ENCODE measurements at places on chromosomes 3 and 15.

GRCh38 chr15:91853948-91854638, 585 bp downstream of the SLCO3A1 start:
- DNase-seq = peak; percentile 39

DNA sequence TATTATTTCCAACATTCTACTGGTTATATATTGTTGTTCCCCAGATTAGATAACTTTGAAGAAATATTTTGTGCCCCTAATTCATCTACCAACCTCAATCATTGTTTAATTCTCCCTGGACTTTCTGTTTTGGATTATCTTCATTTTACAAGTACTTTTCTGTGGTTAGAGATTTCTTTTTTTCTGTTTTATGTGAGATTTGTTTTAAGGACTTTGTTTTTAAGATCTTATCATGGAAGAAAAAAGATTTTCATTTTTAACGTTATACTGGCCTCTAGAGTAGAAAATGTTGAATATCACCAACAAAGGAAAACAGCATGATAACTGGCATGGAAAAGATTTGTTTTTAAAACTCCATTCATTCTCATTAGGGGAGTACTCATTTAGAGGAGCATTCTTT, 210.9 kb upstream of the KCNMB2 start:
- no peak for DNase-seq

GRCh38 chr3:45575386-45575923, 19.1 kb upstream of the LIMD1 start:
- DNase-seq = no peak

- no peak for DNase-seq
Measured at GRCh38 chr15:92076541-92076940, 223.0 kb downstream of the SLCO3A1 start.

- no peak for DNase-seq
Measured at GRCh38 chr15:87577336-87577735, 679.2 kb downstream of the NTRK3 start.

GRCh38 chr3:173287361-173287760, 110.2 kb upstream of the NLGN1 start:
- no peak for DNase-seq

- no peak for DNase-seq
Measured at GRCh38 chr15:81433462-81433861, 59.4 kb upstream of the TMC3 start.

- DNase-seq = no peak
Measured at GRCh38 chr15:33200903-33201302, 6.4 kb upstream of the FMN1 start.

GRCh38 chr3:131612745-131613144, 110.0 kb upstream of the MRPL3 start:
- no peak for DNase-seq

DNA sequence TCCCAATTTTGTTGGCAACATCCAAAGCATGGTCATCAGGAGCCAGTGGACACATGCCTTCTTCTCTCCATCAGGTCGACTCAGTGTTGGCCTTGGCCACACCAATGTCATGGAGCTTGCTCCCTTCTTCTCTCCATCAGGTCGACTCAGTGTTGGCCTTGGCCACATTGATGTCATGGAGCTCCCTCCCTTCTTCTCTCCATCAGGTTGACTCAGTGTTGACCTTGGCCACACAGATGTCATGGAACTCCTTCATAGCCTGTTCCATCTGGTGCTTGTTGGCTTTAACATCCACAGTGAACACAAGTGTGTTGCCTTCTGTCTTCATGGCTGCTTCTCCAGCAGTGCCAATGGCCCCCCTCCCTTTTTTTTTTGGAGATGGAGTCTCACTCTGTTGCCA, 70.2 kb downstream of the TMEM44 start:
- no peak for DNase-seq

DNA sequence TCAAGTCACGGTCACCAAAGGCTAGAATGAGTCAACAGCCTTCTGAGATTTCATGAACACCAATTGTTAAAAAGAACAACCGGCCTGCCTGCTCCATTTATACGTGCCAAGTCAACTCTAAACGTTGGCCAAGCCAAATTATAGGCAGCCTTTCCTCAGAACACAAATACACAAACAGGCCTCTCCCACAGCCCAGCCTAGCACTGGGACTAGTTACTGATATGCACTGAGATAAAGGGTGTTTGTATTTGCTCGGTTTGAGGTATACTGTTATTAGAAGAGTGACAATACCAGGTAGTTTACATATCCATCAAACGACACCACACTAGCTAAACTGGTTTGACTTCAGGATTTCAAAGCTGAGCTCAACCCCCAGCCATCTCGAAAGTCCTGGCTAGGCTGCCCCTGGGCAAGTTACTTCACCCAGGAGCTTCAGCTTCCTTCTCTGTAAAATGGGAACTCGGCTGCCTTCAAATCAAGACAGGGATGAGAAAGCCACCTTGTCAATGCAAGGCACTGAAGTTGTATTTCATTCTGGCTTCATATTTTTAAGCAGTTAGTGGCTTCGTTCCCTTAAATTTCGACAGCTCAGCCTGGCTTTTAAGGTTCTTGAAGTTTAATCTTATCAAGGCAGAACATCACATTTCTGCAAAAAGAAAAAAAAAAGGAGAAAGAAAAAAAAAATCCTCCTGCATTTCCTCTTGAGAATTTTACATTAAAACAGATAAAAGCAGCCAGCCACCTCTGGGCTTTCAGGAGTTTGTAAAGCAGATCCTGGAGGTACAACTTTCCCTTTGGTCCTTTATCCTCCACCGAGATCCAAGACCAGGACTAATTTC, 4.0 kb downstream of the TLE3 start:
- no peak for DNase-seq

- DNase-seq = no peak
Measured at GRCh38 chr3:171829841-171830517, 13.2 kb upstream of the TMEM212 start.

- DNase-seq = no peak
Measured at GRCh38 chr3:197750858-197751737, 1.4 kb downstream of the FYTTD1 start.

DNA sequence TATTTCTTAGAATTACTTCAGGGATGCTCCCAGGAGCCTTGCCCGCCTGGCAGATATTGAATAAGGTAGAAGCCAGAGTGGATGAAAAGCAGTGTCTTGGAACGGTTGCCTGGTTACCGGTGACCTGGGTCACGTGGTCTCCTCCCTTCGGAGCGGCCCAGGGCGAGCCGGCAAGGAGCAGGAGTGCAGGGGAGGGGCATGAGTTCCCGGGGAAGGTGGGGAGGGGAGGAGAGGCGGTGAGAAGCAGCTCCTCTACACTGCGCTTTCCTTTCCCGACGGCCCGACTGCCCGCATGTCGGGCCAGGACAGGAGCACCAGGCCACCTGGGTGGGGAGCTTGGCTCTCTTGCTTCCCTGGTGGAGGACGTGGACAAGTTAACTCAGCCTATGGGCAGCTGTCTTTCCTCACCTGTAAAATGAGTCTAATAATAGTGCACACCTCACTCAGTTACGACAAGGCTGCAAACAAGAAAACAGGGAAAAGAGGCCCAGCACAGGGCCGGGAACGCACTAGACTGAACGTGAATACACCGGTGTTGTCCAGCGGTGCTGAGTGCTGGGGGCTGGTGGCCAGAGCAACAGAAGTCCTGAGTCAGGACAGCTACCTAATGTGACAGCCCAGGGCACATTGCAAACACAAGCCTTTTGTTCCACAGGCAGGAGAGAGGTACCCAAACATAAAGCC, 198.3 kb downstream of the ADAMTS9 start:
- no peak for DNase-seq

GRCh38 chr3:174675406-174675805, 183.7 kb upstream of the NAALADL2 start:
- no peak for DNase-seq

DNA sequence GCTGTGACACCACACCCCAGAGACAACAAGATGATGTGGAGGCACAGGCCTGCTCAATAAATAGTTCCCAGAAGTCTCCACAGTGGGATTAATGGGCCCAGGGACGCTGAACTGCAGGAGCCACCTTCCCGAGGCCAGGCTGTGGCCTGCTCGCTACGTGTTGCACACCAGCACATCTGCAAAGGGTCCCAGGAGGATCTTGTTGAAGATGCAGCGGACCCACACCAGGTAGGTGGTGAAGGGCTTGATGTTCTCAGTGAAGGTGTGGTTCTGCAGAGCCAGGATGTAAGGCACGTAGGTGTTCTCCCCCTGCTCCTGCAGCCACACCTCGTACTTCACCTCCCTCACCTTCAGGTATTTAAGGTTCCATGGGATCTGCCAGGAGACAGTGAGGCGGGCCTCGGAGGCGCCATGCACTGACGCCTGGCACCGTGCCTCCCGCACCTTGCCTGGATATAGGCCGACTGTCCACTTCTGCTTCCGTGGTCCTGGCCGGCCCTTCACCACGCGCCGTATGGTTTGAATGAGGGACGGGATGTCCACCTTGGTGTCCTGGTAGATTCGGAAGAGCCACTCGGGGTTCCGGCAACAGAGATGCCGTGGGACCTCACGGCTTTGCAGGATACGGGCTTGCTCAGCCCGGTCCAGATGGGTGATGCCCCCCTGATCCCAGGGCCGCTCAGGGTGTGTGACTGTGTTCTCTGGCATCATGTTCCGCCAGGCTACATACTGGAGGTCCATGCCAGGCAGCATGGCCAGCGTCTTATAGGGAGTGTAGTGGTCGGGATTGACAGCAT, 26.1 kb downstream of the POMGNT2 start:
- no peak for DNase-seq

DNA sequence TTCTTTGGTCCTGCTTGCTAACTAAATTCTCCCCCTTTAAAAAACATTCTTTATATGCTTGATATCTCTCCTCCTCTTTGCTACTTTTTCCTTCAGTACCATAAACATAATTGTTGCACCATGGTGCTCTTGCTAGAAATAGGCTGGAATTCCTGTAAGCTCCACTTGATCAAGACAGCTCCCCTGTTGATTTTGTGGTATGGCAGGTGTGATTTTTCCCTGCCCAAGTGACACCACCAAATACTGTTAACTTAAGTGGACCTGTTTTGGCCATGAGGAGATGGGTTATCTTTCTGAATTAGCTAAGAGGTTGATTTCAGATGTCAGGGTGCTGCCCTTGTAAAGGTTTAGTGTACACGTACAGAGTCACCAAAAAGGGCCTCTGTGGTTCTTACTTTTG, 205.3 kb downstream of the CDIN1 start:
- DNase-seq = no peak

- no peak for DNase-seq
Measured at GRCh38 chr3:113105966-113106660, 105.2 kb upstream of the BOC start.

DNA sequence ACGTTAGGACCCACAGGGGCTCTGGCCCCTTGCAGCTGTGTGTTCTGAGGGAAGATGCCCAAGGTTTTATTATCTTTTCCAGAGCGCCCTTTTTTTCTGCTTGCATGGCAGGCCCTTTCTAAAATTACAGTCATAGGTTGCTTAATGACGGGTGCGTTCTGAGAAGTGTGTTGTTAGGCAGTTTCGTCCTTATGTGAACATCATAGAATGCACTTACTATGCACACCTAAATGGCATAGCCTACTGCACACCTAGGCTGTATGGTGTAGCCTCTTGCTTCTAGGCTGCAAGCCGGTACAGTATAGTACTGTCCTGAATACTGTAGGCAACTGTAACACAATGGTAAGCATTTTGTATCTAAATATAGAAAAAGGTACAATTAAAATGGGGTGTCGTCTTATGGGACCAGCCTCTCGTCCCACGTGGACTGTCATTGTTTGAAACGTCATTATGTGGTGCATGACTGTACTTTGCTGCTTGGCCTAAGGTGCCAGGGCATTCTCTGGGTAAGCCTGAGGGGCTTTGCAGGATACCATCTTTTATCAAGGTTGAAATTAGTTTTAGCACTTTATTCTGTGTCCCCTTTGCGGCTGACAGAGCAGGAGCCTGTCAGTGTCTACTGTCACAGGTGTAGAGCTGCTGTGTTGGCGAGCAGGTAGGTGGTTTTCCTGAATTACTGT, 10.9 kb downstream of the KLF13 start:
- DNase-seq = no peak

- DNase-seq = no peak
Measured at GRCh38 chr3:152957491-152957890, 122.6 kb downstream of the P2RY1 start.

DNA sequence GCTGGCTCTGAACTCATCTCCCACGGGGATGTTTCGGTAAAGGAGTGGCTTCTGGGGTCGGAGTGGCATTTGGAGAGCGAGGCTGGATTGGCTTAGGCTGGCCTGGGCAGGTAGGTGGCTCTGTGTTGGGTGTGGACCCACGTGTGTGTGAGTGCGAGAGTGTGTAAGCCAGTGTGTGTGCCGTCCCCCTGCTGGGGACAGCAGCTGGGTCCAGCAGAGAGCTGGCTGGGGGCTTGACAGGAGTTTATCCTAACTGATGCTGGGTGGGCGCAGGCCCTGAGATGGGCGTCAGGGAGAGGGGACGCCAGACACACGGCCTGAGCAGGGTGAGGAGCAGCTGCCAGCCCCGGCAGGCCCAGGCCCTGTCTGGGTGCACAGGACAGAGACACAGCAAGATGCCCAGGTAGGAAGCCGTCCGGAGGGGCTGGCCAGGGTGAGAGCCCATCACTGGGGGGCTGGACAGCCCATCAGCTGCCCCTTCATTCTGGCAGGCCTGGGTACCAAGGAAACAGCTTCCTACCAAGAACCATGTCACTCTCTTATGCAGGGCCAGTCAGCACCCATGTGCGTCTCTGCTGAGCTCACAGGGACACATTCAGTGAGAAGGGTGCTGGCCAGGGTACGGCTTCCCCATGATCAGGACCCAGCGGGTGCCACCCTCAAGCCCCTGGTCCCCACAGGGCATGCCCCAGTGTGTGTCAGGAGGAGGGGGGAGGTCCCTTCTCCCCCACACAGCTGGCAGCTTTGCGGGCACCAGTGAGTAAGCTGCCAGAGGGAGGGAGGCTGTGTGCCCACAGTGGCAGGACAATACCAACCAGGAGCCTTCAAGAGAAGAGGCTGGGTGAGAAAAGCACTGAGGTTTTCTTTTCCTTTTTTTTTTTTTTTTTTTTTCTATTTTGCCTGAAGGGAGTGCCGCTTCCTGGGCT, 1.1 kb downstream of the PAK6 start:
- DNase-seq = no peak

GRCh38 chr3:117763561-117763960, 1054.0 kb downstream of the TUSC7 start:
- no peak for DNase-seq

- DNase-seq = no peak
Measured at GRCh38 chr3:187994221-187995042, 159.5 kb upstream of the LPP start.

- no peak for DNase-seq
Measured at GRCh38 chr3:55164191-55164590, 236.3 kb upstream of the LRTM1 start.

- no peak for DNase-seq
Measured at GRCh38 chr3:155701882-155702465, 42.9 kb downstream of the PLCH1 start.

- no peak for DNase-seq
Measured at GRCh38 chr3:29760226-29760685, 479.4 kb downstream of the RBMS3 start.

- no peak for DNase-seq
Measured at GRCh38 chr3:119403201-119403600, 60.2 kb downstream of the TMEM39A start.

GRCh38 chr3:190585805-190586630, 72.1 kb downstream of the IL1RAP start:
- DNase-seq = peak; percentile 38

All from stimulated activated CD4-positive, alpha-beta T cell treated with anti-CD3 and anti-CD28 coated beads, Interleukin-12 subunit alpha, Interleukin-12 subunit beta, amount 100 ng/mL, for 4 hours (primary cell).